Activated T-helper 1 cell treated with anti-CD3 and anti-CD28 coated beads, Interleukin-12 subunit alpha, Interleukin-12 subunit beta, Interleukin-2, Interleukin-4 antibody, amounts not matched to agents 30 ng/mL and 10 ng/mL and 1 ng/mL, durations not matched to agents 14 hours and 24 hours and 36 hours (primary cell): ENCODE measurements at places on chromosomes 16 and 17. TPM values are rescaled to one million over a fixed set of nuclear protein-coding genes. Genes with fewer than 3 reads are reported as not detected.

Gene DVL2
- total RNA-seq, result 70.0 and 73.5 TPM in 2 replicates

DNA sequence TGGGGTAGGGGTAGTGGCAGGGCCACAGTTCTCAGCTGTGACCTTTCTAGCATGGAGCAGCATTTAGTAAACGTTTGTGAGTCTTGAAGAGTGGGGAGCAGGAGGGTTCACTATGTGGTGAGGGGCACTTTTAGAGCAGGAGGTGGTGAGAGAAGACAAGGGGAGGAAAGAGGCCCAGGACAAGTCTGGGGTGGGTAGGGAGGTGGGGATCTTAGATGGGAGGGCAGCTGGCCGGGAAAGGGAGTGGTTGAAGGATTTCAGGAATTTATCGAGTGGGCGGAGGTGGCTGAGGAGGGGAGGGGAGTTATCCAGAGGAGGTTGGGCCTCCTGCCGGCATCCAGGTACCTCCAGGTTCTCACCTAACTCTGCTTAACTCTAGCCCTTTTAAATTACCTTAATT is 1.9 kb downstream of the CLEC16A start:
- H3K4me1 ChIP-seq, result peaks cover 46% of the 10 kb centered on the region
- peak overlapping the region; percentile 91 for H3K4me3 ChIP-seq
- H3K36me3 ChIP-seq, result no peaks in the 10 kb centered on the region
- no peak for DNase-seq
- no peak overlapping the region for H3K27ac ChIP-seq

Gene LGALS9
- total RNA-seq, result 38.4 and 39.7 TPM in 2 replicates

GRCh38 chr16:46907061-46907774 is 23.1 kb downstream of the GPT2 start:
- H3K27ac ChIP-seq, result peak overlapping the region; percentile 33
- peaks cover 16% of the 10 kb centered on the region for H3K4me1 ChIP-seq
- H3K4me3 ChIP-seq, result no peak overlapping the region
- H3K27me3 ChIP-seq, result no peaks in the 10 kb centered on the region

- no peak overlapping the region for H3K27ac ChIP-seq
- H3K27me3 ChIP-seq, result no peaks in the 10 kb centered on the region
- H3K4me3 ChIP-seq, result no peak overlapping the region
- H3K4me1 ChIP-seq, result no peaks in the 10 kb centered on the region
- no peak for DNase-seq
These were observed 112.7 kb upstream of the TMEM97 start for GRCh38 chr17:28206292-28206691.

GRCh38 chr17:56756536-56756935 is 77.2 kb downstream of the C17orf67 start:
- H3K4me3 ChIP-seq, result no peak overlapping the region
- no peak for DNase-seq
- peaks cover 25% of the 10 kb centered on the region for H3K4me1 ChIP-seq
- peaks cover 3% of the 10 kb centered on the region for H3K27me3 ChIP-seq

- H3K4me1 ChIP-seq, result peaks cover 30% of the 10 kb centered on the region
- no peak for DNase-seq
- peak overlapping the region; percentile 61 for H3K27ac ChIP-seq
- H3K36me3 ChIP-seq, result peaks cover 16% of the 10 kb centered on the region
- H3K27me3 ChIP-seq, result peaks cover 35% of the 10 kb centered on the region
These were observed 5.8 kb downstream of the THOC6 start for GRCh38 chr16:3029491-3030221.

Gene PLEKHH3
- 0.52 and 0.76 TPM in 2 replicates for total RNA-seq

- no peaks in the 10 kb centered on the region for H3K36me3 ChIP-seq
- peaks cover 33% of the 10 kb centered on the region for H3K27me3 ChIP-seq
- no peak within 1 kb of the TSS for H3K27ac ChIP-seq
- DNase-seq, result no peak
- no peaks in the 10 kb centered on the region for H3K4me1 ChIP-seq
These were observed at the start of gene KRT20 for GRCh38 chr17:40884708-40885512. KRT20 (minus strand) TSS chr17:40885242; CDS start chr17:40885185, 57 bp downstream.

Gene CCL17
- 1.3 and 1.6 TPM in 2 replicates for total RNA-seq

Gene PRR14
- 91.9 and 97.4 TPM in 2 replicates for total RNA-seq

GRCh38 chr16:88381820-88382451 is 823 bp upstream of the ZNF469 start:
- H3K36me3 ChIP-seq, result no peaks in the 10 kb centered on the region
- no peak for DNase-seq
- H3K4me3 ChIP-seq, result no peak overlapping the region
- peaks cover 22% of the 10 kb centered on the region for H3K27me3 ChIP-seq
- H3K27ac ChIP-seq, result no peak overlapping the region

GRCh38 chr16:78283548-78284251 is 184.2 kb downstream of the WWOX start:
- H3K27me3 ChIP-seq, result no peaks in the 10 kb centered on the region
- no peaks in the 10 kb centered on the region for H3K36me3 ChIP-seq
- no peak overlapping the region for H3K4me3 ChIP-seq
- no peak overlapping the region for H3K27ac ChIP-seq
- H3K4me1 ChIP-seq, result no peaks in the 10 kb centered on the region

DNA sequence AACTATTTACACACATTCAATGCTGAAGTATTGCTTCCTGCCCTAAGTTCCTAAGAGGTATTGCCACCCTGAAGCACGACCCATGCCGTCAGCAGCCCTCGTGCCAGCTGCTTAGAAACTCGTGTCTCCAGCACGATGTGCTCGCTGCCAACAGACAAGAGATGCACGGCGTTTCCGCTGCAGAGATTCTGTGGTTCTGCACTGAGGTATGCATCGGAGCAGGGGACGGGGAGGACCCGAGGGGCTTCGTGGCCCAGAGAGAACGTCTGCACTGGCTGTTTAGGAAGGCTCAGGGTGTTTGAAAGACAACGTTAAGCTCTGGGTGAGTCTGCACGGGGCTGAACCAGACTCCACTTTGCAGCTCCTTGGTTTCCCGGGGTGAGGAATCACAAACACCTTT is 82.7 kb upstream of the CREBBP start:
- peaks cover 25% of the 10 kb centered on the region for H3K4me1 ChIP-seq
- H3K36me3 ChIP-seq, result peaks cover 9% of the 10 kb centered on the region
- H3K4me3 ChIP-seq, result no peak overlapping the region
- H3K27ac ChIP-seq, result no peak overlapping the region
- H3K27me3 ChIP-seq, result peaks cover 4% of the 10 kb centered on the region

DNA sequence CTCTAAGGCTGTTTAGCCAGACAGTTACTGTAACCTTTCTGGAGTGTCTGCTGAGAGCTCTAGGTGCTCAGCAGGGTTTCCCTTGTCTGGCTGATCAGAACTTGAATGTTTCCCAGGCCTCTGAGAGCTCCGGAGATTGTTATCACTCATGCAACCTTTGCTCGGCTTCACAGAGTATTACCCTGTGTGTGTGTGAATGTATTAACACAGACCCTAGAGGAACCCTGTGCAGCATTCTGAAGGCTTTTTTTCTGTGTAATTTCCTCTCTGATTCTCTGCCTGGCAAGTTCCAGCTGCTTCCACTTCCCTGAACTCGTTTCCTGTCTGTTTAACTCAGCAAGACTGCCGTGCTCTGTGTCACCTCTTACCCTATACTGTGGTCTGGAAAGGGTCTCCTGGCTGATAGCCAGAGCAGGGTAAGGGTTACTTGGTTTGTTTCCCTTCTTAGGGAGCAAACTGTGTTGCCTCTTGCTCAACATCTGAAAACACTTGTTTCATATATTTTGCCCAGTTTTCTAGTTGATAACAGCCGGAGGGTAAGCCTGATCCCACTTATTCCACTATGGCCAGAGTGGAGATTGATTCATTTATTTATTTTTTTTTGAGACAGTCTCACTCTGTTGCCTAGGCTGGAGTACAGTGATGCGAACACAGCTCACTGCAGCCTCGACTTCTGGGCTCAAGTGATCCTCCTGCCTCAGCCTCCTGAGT is 21.7 kb downstream of the PRMT7 start:
- no peaks in the 10 kb centered on the region for H3K27me3 ChIP-seq
- H3K36me3 ChIP-seq, result peaks cover 39% of the 10 kb centered on the region
- peak overlapping the region; percentile 55 for H3K27ac ChIP-seq

DNA sequence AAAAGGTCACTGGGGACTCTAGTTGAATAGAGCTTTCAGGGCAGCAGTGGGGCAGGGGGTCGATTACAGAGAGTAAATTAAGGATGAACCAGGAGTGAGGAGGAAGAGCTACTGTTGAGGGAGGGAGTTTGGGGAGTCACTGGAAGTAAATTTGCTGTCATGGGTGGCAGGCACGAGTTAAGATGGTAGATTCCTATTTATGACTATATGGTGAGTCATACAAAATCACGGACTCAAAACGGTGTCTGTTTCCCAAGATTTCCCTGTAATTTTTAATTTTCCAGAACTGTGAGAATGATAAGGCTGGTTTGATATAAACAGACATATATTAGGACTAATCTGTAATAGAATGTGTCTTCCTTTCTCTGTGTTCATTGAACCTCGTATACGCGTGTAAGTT is 287.6 kb upstream of the GOT2 start:
- H3K27ac ChIP-seq, result no peak overlapping the region
- H3K4me3 ChIP-seq, result no peak overlapping the region
- no peaks in the 10 kb centered on the region for H3K27me3 ChIP-seq

DNA sequence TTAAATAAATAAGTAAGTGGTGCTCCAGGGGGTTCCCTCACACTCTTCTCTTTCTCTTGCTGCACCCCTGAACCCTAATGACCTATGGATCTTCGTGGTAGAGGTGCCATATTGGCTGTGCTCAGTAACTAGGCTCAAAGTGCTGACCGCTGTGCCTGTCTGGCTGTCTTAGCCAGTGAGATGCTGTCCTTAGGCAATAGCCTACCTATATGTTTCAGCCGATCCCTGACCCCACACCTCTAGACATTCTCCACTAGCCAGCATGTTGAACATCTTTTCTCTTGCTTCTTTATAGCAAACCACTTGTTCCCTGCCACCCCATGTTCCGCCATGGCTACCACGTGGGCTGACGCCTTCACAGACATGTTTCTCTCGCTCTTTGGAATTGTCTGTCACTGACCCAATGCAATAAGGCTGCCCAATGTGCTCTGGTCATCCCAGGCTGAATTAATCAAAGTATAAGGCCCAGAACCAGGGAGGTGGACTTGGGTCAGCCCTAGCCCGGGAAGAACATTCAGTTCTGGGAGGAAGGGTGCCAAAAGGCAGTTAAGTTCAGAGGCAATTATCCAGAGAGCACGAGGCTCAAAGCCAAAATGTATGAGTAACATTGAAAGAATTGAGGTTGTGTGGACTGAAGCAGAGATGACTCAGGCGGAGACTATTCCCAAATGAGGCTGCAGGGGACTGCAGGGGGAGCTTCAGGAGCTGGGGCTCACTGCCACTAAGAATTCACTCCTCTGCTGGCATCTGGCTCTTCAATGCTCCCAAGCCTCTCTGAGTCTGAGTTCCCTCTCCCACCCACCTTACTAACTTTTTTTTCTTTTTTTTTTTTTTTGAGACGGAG is 28.7 kb upstream of the TNRC6A start:
- H3K4me1 ChIP-seq, result no peaks in the 10 kb centered on the region
- no peak overlapping the region for H3K27ac ChIP-seq
- DNase-seq, result no peak
- H3K36me3 ChIP-seq, result no peaks in the 10 kb centered on the region
- no peak overlapping the region for H3K4me3 ChIP-seq

DNA sequence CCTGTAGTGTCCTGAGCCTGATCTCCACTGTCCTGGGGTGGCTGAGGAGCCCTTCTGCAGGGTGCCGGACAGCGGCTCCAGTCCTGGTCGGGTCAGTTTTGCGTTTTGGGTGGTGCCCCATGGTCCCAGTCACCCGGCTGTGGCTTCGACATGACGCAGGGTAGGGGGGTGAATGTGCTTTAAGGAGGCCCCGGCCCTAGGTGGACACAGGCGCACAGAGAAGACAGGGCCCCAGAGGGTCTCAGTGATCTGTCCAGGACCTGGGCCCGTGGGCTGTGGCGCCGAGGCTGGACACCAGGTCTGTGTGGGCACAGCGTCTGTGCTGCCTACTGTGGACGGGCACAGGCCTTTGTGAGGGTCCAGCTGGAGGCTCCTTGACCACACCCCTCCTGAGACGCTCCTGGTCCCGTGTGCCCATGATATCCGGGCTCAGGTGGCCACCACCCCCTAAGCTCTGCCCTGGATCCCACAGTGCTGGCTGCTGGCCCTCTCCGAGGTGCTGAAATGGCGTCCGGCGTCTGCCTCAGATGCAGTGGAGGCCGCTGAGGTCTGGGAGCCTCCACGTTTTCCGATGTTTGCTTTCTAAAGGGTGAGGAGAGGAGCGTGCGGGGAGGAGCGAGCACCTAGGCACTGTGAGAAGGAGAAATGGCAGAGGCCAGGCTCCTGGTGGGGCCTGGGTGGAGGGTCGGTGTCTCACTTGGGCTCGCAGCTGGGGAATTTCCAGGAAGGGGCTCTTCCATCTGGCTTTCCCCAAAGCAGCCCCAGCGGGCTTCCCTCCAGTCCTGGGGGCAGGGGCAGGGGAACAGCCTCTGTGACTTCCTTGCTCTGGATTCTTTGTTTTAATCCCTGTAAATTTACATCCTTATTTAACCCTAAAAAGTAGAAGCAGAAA is 56.1 kb upstream of the ACSF3 start:
- peak; percentile 27 for DNase-seq
- peaks cover 15% of the 10 kb centered on the region for H3K4me1 ChIP-seq
- peaks cover 7% of the 10 kb centered on the region for H3K27me3 ChIP-seq
- no peak overlapping the region for H3K27ac ChIP-seq
- H3K36me3 ChIP-seq, result no peaks in the 10 kb centered on the region

Gene SSTR5
- total RNA-seq, result not detected in 2 replicates

DNA sequence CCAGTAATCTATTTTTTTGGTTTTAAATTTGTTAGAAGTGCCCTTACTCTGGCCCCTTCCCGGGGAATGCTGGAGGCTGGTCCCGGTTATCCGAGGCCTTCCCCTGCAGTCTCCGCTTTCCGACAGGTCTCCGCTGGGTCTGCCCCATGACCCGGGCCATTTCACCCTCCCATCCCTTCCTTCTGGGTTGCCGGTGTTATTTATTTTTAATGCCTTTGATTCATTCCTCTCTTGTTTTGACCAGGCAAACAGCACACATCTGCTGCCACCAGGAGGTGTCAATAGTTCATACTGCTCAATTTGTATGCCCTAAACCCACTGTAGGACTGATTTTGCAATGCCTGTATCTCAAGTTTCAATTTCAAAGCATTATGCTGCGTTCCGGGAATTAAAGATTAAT is 113.2 kb upstream of the IRX5 start:
- H3K4me3 ChIP-seq, result no peak overlapping the region
- no peaks in the 10 kb centered on the region for H3K27me3 ChIP-seq
- no peak for DNase-seq
- H3K27ac ChIP-seq, result no peak overlapping the region

Gene CRK
- total RNA-seq, result 19.8 and 24.2 TPM in 2 replicates
